Hematopoietic multipotent progenitor cell treated with erythropoietin and hydrocortisone succinate and interleukin-3 and kit ligand, for 8 days (in vitro differentiated cells): ENCODE measurements at places on chromosomes 5 and 9.
A peak's percentile ranks its signal among the peaks of the same experiment; 100 is the strongest.

DNA sequence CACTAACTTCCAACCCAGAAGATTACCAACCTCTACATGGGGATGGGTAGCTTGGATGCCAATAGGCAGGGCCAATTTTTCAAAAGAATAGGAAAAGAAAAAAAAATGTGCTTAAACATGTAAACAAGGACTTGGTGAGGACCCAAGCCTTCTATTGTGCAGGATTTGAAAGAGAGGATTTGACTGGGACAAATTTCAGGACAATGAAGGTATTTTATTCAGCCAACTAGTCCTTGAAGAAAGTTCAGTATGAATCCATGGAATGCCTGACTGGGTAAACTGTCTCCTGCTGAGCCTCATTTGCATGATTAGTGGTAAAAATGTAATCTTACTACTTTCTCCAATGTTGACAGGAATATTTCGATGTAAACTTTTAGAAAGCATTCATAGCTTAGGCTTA is 192.5 kb upstream of the RORB start:
- no peak for DNase-seq

- DNase-seq, result peak; percentile 94
Observed at GRCh38 chr9:136021171-136021871, 60.1 kb upstream of the UBAC1 start.

GRCh38 chr5:164300295-164300694 is 794.9 kb downstream of the MAT2B start:
- no peak for DNase-seq

GRCh38 chr5:67581203-67581602 is 384.6 kb upstream of the CD180 start:
- no peak for DNase-seq

DNA sequence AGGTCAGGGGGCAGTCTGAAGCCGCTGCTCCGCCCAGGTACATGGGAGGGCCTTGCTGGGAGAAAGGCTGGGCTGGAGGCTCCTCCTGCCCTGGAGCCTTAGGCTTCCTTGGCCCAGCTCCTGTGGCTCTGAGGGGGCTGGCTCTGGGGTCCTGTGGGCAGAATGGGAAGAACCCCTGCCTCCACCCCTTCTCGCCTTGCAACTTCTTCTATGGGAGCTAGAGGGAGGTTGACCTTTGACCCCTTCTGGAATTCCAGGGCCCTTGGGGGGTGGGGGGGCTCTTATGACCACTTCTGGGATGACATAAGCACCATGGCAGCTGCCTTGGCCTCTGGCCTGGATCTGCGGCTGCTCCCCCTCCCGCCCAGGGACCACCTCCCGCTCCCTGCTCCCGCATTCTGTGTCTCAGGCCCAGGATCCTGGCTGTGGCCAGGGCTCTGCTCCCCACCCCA is 32.2 kb downstream of the IER5L start:
- DNase-seq, result no peak

DNA sequence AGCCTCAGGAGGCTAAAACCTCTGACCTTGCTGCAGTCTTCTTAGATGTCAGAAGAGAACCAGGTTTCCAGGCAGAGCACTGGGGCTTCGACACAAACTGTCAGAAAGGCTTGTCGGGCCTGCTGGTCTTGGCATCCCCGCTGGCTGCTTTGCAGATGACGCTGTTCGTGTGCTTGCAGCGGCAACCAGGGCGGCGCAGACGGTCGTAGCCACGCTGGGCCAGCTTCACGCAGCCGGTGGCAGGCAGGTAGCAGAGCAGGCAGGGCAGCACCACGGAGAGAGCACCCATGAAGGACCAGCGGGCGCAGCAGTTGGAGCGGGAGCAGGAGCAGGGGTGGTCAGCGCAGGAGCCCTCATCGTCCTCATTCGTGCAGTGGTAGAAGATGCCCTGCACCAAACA is 10.7 kb downstream of the SPRY4 start:
- DNase-seq, result no peak

- DNase-seq, result no peak
Observed at GRCh38 chr5:174971210-174971609, 246.8 kb downstream of the MSX2 start.

DNA sequence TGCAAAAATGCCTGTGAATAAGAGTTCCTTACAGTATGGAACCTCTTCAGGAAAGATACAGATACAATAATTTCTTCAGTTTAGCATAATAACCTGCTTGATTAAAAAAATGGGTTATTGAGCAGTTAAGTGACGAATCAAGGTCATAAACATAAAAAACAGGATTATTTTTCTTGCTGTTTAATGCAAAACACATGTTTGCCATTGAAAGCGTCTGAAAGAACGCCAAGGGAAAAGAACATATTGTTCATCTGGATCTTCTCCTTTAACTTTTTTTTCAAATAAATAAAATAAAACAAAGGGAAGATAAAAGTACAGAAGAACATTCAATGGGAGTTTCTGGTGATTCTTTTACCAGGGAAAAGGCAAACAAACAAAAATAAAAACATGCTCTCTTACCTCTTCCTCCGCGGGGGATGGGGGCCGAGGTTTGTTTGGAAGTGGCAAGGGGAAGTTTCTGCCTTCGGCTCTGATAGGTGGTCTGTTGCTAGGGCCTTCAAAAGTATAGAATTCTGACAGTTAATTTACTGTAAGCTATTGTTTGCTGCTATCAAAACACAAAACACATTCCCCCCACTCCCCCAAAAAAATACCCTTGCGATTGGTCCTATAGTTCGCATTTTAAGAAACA is 20.1 kb downstream of the C5orf58 start:
- no peak for DNase-seq

GRCh38 chr9:113675475-113675941 is 200.6 kb upstream of the ZNF618 start:
- DNase-seq, result peak; percentile 56

- no peak for DNase-seq
Observed at GRCh38 chr5:9157020-9157419, 388.9 kb downstream of the SEMA5A start.

DNA sequence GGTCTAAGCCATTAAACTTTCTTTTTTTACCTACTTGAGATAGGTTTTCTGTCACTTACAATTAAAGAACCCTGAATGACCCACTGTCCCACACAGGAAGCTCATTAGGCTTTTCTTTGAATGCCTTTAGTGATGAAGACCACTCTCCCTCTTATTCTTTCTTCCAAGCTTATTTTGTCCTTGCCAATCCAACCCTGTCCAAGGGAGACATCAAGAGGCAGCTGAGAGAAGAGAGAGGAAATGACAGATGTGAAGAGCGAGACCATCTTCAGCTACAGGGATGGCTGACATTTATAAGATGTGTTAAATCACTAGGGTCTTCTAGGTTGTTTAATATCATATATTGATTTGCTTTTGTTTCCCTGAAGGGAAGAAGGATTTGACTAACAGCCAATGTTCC is 133.5 kb downstream of the FAM114A2 start:
- DNase-seq, result no peak

- DNase-seq, result peak; percentile 14
Observed at GRCh38 chr9:95877984-95878383, 2.5 kb downstream of the ERCC6L2 start.

DNA sequence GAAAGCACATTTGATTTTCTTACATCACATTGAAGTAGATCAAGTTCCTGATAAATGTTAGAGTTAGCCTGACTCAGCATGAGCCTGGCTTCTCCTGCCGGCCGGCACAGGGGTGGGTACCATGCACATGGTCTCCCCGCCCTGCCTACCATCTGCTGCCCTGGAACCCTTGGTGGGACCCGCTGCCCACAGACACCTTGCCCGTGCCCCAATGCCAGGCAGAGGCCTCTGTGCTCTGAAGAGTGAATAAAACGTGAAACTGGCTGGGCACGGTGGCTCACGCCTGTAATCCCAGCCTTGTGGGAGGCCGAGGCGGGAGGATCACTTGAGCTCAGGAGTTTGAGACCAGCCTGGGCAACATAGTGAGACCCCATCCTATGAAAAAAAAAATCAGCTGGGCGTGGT is 17.3 kb downstream of the EXD3 start:
- DNase-seq, result peak; percentile 41

- peak; percentile 20 for DNase-seq
Observed at GRCh38 chr9:12719431-12719830, 26.2 kb downstream of the TYRP1 start.
